ENCODE measurements at places on chromosomes 4 and X.
A peak's percentile ranks its signal among the peaks of the same experiment; 100 is the strongest.

DNA sequence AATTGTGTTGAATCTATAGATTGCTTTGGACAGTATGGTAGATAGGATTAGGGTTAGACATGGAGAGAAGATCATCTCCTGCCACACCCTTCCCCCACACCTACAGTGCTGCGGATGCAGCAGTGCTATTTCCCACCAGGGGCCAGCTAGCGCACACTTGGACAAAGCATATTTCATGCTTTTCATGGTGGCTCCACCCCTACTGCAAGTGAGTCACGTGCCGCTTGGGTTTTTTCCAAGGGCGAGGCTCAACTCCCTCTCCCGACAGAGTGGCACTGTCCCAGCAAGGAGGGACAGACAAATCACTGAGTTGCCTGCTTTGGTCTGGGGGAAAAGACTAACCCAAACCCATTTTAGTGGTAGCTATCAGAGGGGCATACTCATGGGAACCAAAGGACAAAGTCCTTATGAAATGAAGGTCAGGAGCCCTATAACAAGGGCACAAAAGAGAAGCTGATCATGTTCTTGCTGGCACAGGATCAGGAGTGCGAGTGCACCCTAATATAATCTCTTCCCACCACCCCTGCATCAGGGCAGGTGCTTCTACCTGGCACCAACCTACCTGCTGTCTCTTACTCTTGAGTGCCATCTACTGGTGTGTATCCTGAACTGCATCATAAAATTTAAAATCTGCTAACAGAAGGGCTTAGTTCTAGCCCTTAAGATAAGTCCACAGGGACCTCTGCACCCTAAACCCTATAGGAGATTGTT, 55.1 kb upstream of the PGAM4 start:
- DNase-seq, result no peak

- no peak for DNase-seq
Observed at GRCh38 chr4:37066159-37066558, 178.4 kb upstream of the NWD2 start.

- no peak for DNase-seq
Observed at GRCh38 chr4:16297003-16297402, 70.7 kb upstream of the TAPT1 start.

DNA sequence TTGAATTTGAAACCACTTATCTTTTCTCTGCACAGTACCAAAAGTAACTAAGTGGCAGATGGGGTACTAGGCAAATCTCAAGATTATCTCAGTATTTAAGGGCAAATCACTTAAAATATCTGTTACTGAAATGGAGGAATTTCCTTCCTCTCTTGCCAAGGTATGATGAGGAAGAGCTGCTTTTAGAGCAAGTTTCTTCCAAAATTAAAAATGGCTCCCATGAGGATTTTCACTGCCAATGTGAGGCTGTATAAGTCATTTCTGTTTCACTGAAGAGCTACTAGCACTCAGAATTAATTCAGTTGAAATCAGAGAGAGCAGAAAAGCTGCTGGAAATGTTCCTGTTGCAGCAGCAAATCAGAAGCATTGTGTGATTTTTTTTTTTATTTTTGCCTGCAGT, 43.4 kb downstream of the GABRB1 start:
- DNase-seq, result no peak

DNA sequence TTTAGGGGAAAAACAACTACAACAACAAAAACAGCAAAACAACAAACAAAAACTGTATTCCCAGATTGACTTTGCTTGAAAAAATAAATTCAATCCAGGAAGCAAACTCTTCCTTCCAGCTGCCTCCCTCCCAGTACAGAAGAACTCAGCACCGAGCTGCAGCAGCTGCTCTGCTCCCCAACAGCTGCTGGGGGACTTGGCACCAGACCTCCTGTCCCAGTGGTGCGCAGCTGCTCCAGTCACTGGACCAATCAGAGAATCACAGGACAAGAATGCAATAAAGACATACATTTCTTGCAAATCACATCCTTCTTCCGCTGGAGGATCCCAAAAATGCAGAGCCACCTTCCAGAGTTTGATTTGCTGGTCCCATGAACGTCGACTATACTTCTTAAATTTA, 11.8 kb upstream of the FAM53A start:
- DNase-seq, result no peak

DNA sequence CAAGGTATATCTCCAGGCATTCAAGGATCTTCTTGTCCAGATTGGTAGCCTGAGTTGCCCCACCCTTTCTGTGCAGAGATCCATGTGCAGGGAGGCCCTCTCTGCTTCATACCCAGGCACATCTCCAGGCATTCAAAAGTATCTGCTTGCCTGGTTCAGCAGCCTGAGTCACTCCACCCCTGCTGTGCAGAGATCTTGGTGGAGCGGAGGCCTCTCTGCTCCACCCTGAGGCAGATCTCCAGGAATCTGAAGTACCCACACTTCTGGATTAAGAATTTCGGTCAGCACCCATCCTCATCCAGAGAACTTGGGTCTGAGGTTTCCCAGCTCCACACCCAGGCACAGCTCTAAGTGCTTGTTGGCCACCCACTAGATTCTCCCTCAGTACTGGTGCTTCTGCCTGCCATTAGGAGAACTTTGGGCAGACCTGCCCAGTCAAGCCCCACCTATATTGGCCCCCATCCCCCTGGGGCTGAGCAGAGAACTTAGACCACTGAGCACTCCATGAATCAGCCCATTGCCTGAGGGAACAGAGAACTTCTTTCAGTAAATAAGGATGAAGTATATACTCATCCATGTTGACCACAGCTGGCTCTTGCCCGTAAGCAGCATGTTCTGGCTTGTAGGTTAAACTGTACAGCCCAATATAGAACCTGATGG, 199.5 kb upstream of the ZCCHC13 start:
- no peak for DNase-seq

GRCh38 chr4:175412161-175412560, 399.9 kb downstream of the GPM6A start:
- peak; percentile 1 for DNase-seq

- no peak for DNase-seq
Observed at GRCh38 chr4:158613046-158613445, 58.6 kb downstream of the C4orf46 start.

GRCh38 chr4:173367285-173367684, 3.5 kb upstream of the SAP30 start:
- DNase-seq, result no peak

- no peak for DNase-seq
Observed at GRCh38 chr4:26530099-26530498, 39.8 kb upstream of the CCKAR start.

DNA sequence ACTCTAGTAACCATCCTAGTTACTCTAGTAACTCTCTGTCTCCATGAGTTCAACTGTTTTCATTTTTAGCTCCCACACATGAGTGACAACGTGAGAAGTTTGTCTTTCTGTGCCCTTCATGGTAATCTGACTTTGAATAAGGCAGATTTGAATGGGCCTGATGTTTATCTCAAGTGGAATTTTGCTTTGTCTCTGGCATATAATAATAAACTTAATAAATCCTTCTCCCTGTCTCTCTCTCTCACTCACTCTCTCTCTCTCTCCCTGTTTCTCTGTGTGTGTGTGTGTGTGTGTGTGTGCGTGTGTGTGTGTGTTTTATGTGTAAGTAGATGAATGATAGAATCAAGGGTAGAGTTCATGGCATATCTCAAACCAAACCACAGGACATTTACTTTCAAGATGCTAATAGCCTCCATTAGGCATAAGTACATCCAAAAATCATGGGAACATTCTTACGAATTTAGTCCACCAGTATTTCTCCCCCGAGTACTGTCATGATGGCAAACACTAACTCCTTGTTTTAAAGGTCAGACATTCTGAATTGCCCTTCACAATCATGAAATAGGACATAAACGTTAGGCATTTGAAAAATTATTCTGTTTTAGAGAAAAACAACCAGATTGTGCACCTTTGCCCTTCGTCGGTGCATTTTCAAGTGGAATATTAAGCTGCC, 193.1 kb downstream of the SPATA18 start:
- DNase-seq, result no peak

DNA sequence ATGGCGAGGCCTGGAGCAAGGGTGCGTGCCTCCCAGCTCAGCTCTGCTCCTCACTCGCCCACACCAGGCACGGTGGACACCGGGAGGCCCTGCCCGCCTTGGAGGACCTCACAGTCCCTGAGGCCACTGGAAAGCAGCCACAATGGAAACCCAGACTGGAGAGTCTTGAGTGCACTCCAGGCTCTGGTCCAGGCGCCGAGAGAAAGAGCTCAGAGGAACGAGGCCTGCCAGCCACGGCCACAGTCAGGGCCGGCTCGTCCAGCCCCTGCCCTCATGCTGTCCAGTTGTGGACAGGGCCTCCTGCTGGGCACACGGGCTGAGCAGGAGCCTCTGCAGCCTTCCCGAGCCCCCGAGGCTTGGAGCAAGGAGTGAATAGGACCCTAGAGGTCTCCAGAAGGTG, 53.3 kb upstream of the GRPEL1 start:
- DNase-seq, result no peak

DNA sequence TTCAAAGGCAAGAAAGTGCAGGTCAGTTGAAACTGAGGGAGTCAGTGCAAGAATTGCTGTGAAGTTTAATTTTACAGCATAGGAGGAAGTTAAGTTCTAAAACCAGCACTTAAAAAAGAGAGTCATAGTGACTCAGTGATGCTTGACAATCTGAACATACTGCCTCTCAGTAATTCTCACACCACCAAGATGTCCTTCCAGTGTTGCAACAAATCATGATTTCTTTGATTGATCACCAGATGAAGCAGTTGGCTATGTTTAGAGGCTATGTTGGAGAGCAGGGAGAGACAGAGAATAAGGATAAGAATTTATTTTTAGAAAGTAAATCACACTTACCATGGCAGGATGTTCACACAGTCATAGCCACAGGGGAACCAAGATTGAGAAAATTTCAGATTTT, 13.2 kb downstream of the TRIM2 start:
- no peak for DNase-seq

Measured in anterior cingulate cortex (tissue), 58 donors.